ENCODE measurements at places on chromosomes 2 and 18. TPM values are rescaled to one million over a fixed set of nuclear protein-coding genes. Genes with fewer than 3 reads are reported as not detected.

GRCh38 chr2:200509235-200509611, 645 bp downstream of the KCTD18 start:
- DNase-seq, result no peak

- no peak for DNase-seq
Observed at GRCh38 chr2:198279026-198279425, 474.6 kb downstream of the PLCL1 start.

DNA sequence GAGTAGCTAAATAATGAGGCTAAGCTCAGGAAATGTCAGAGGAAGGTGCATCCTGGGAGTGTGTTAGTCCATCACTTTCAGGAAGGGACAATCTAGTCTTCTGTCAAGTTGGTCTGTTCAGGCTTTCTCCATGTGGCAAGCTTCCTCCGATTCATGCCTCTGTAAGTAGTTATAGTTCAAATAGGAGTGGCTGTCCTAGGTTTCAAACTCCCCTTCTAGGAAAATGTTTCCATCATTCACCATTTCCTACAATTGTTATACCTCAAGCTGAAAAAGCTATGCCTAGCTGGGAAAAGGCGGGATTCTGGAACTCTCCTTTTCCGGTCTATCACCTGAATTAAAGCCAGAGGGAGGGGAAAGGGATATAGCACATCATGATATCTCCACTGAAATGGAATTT, 287.7 kb upstream of the ZSWIM2 start:
- no peak for DNase-seq

The TANK gene
- 68.3 TPM for total RNA-seq

The CELF4 gene
- total RNA-seq, result 1.7 TPM

DNA sequence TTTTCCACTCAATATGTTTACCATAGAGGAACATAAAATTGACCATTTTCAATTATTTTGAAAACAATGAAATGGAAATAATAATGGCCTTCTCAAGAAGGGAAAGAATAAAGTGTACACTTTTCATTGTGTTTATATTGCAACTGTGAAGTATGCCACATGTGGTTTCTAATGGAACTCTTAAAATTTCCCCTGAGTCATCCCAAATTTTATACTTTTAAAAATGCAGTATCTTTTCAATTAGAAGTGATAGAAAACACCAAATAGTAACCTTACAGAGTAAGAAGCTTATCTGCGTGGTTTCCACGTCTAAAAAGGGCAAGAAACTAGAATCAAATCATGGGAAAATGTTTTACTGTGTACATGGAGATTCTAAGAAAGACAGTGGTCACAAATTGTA, 70.0 kb downstream of the SCG2 start:
- no peak for DNase-seq

The RIT2 gene
- not detected for total RNA-seq

The SCN2A gene
- 1.1 TPM for total RNA-seq

DNA sequence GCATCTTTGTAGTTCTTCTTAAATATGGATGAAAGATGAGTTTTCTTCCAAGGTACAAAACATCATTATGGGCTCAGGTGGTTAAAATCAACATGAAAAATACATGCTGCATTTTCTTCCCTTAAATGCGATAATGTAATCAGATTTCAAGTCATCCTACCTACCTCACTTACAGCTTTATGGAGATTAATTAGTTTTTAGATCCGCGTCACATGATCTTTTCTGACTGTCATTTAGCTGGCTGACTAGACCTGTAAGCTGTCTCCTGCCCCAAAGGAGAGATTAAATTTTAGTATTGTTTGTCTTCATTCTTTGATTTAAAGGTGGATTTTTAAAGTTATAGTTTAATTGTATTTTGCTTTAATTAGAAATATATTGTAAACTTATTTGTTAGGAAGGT, 678.0 kb upstream of the ZEB2 start:
- no peak for DNase-seq

The RTP5 gene
- not detected for total RNA-seq

The SOX11 gene
- total RNA-seq, result not detected

The CHST10 gene
- 0.88 TPM for total RNA-seq

The MXD1 gene
- 11.3 TPM for total RNA-seq

DNA sequence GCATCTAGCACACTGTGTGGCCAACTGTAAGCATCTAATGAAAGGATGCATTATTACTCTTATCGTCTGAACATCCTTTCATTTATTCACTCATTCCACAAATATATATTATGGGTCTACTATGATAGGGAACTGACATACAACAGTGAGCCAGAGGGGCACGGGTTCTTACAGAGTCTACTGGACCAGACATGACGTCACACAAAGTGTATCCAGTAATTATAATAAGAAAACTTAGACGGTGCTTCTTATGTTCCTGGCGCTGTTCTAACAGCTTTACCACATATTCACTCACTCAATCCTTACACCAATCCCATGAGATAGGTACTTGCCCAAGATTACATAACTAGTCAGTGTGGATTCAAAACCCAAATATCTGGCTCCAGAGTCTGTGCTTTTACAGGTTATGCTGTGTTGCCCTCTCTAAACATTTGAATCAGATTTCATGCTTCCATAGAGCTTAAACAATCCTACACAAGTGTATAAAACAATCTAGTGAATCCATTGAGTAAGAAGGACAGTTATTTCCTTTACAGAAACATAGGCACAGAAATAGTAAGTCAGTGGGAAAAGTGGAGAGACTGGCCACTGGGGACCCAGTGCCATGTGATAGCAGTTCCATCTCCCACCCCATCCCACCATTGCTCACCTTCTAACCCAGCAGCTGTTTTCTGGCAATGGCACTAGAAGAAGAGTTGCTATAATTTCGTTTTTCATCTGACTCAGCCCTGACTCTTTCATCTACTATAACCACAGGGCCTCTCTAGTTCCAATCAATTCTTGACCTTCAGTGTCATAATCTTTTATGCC, 24.2 kb upstream of the ARL5A start:
- DNase-seq, result no peak

GRCh38 chr18:74284191-74284979, 7.4 kb downstream of the CYB5A start:
- DNase-seq, result no peak

The TCF23 gene
- 31.5 TPM for total RNA-seq

DNA sequence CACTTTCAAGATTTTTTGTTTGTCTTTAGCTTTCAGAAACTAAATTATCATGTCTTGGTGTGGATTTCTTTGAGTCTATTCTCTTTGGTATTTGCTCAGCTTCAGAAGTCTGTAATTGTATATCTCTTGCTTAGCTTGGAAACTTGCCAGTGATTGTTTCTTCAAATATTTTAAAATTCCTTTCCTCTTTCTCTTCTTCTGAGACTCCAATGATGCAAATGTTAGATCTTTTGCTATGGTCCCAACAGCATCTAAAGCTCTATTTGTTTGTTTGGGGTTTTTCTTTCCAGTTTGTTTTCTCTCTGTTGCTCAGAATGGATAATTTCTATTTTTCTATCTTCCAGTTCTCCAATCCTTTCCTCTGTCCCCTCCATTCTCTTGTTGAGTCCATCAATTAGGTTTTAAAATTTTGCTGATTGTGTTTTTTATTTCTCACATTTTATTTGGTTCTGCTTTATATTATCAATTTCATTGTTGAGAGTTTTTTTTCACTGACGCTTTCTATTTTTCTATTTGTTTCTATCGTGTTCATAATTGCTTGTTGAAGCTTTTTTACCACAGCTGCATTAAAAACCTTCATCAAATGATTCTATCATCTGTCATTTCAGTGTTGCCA, 81.5 kb upstream of the DAPL1 start:
- no peak for DNase-seq
